ENCODE measurements at places on chromosomes 2 and 18.

DNA sequence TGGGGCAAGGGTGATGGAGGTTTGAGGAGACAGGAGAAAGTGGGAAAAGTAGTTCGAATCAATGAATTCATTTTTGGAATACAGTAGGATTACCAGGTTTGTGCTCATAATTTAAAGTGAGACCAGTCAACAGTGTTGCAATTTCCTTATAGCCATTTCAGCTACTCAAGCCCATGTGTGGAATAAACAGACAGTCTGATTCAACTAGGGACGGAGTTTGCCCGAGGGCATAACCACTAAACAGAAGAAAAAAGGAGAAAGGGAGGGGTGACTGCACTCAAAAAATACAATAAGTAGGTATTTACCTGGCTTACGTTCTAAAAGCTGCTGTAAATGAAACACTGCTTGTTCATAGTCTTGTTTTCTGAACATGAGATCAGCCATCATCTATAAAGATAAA, 55.2 kb downstream of the TTC21B start:
- no peak for DNase-seq

DNA sequence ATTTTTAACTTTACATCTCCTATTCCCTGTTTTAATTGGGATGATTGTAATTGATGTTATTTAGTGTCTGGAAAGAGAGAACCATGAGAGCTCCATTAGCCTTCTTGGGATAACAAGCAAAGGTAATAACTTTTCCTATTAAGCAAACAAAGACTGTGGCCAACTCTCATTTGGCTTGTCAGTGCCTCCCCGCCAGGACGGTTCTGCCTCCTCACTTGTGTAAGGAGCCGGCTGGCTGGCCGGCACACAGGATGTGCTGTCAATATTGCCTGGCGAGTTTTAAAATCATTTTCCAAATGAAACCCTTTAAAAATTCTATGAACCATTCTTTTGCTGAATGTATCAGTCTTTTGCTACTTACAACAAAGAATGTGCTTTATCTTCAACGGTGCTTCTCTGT, 898.3 kb downstream of the CPS1 start:
- DNase-seq, result no peak

- no peak for DNase-seq
Measured at GRCh38 chr2:142791335-142791734, 86.1 kb upstream of the KYNU start.

GRCh38 chr2:215137741-215138340, 585 bp downstream of the ABCA12 start:
- DNase-seq, result no peak

DNA sequence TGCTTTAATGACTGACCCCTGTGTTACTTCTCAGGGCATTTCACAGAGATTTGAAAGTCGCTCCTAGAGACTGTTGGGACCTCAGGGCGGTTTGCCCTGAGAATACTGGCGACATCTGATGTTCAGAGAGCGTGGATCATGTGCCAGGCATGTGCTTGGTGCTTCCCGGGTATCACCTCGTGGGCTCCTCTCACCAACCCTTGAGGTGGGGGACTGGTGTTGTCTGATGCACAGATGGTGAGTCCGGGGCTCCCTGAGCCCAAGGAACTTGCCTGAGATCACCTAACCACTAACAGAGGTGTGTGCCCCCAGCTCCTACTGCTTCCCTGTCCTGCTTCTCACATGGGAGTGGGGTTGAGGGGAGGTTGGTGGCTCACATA, 16.2 kb downstream of the ATOH8 start:
- DNase-seq, result no peak

DNA sequence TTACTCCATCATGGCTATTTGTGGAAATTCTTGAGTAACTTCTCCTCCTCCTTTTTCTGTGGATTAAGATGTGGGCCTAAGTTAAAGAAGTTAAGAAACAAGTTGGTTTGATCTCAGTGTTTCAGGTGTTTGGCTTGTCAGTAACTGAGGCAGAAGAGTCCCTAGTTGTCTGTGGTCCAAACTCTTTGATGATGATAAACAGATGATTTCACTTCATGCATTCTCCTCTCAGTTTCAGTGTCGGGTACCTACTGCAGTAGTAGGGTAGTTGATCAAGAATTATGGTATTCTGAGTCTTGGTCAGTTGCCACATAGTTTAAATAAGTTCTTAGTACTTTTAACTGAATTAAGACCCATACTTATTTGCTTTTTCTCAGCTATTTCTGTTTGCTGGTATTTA, 85.6 kb downstream of the NCOA1 start:
- no peak for DNase-seq

GRCh38 chr18:48472610-48473009, 63.4 kb upstream of the ZBTB7C start:
- no peak for DNase-seq

DNA sequence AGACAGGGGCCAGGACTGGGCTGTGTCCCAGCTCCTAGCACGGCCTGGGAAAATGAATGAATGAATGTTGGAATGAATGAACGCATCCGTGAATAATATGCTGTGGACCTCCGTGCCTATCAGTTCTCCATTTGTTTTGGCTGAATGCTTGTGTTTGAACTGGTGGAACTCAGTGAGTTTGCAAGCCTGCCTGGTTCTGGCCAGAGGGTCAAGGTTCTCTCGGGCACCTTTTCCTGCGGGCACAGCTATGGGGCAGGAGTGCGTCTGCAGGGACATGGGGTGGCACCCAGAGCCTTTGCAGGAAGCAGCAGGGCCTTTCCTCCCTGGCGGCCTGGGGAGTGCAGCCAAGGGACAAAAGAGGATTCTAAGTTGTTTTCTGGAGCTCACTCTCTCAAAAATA, 17.6 kb upstream of the PDIA6 start:
- no peak for DNase-seq

DNA sequence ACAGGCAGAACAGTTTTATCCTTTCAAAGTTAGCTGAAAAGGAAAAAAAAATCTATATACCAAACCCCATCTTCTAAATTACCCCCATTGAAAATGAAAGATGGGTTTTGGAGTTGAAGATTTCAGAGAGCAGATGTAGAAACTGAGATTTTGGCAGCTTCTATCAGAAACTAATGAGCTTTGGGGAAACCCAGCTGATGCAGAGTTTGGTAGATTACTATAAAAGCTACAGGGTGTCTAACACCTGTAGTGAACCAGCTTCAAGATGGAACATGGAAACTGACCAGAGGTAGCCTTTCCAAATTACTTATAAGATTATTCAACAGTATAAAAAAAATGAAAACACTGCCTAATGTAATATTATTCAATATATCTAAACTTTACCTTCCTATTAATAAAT, 583.1 kb downstream of the XIRP2 start:
- no peak for DNase-seq

DNA sequence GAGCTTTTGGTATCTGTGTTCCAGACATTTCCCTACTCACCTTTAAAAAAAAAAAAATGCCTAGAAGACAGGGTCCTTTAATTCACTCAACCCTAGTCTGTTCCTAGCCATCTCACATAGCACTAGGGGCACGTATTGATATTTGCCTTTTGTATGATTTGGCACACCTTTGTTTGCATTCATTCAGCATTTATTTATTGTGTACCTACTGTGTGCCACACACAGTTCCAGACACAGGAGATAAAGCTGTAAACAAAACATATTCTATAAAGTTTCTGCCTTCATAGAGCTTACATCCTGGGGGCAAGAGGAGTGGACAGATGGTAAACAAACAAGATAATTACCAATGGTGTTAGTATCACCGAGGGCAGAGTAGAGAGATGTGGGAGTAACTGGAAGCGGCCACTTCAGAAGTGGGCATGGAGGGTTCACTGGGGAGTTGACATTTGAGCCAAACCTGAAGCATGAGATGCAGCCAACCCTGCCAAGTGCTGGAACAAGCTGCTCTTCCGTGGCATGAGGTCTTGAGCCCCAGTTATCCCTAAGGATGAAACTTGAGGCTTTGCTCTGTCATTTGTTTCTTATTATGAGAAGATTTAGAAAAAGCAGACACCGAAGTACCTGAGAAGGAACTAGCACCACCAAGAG, 18.2 kb downstream of the MAPRE2 start:
- no peak for DNase-seq

DNA sequence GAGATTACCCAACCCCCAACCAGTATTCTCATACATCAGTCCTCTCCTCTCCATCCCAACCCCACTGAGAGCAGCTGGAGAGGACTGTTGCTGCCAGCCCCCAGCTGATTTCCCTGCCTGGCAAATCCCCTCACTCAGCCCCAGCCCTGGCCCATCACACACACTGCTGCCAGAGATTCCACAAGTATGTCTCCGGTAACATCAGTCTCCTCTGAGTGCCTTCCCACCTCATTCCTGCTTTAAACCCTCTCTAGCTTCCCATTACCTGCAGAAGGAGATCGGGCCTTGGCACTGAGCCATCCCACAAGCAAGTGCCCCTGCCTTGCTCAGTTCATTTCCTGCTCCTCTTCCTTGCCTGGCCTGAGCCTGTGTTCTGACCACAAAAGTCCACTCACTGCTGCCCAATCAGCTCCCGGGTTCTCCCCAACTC, 50.6 kb upstream of the ZFP36L2 start:
- DNase-seq, result no peak

DNA sequence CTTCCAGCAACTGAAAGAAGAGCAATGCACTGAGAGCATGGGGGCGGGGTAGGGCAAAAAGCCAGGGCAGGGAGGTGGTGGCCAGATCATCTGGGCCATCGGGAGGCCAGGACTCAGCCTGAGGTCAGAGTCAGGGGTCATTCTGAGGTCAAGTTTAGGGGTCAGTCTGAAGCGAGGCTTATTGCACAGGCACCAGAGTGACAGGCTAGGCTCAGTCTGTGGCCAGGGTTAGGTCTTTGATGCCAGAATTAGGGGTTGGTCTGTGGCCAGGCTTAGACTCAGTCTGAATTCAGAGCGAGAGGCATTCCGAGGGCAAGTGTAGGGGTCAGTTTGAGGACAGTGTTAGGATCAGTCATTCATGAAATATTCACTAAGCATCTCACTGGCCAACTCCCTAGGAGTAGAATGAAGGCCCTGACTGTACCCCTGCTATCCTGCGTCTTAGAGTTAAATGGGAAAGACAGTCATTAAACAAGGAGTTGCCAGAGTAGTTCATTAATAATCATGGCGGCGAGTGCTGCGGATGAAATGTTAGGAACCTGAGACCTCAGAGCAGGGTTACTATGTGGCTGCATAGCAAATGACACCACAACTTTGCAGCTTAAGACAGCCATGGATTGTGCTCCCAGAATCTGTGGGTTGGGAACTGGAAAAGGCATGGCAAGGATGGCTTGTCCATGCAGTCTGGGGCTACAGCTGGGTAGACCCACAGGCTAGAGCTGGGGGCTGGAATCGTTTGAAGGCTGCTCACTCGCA, 198.7 kb downstream of the CYP26B1 start:
- DNase-seq, result no peak

DNA sequence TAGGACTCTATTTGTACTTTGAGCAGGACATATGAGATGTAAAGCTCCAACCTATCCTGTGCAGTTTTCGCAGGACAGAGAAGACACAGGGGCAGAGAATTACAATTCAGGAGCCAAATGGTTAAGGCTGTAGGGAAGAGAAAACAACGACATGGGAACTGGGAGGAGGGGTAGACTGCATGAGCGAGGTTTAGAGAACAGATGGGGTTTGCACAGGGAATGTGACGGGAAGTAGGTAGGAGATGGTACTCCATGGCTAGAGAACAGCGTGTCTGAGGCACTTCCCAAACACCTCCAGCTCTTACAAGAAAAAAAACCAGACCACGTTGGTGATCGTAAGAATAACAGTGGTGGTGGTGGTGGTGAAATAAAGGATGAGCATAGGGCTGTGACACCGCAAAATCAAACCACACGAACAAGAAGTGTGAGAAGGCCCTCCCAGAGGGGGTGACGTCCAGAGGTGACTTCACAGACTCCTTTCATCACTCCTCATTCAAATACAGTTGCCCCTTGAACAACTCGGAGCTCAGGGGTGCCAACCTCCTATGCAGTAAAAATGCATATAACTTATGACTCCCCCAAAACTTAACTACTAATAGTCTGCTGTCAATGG, 92.7 kb downstream of the FARSB start:
- DNase-seq, result no peak

DNA sequence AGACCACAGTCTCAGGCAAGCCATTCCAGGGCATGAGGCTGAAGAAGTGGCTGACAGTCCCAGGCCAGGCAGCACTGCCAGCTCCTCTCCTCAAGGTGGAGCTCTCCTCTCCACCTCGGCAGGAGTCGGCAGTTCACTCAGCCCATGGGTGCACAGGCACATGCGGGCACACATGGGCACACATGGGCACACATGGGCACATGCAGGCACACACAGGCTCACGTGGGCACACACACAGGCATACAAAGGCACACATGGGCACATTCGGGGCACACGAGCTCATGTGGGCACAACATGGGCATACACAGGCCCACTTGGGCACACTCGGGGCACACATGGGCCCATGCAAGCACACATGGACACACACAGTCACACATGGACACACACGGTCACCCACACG, 65.3 kb upstream of the TAF1B start:
- DNase-seq, result no peak

GRCh38 chr2:239853121-239853520, 172.0 kb downstream of the NDUFA10 start:
- DNase-seq, result no peak
